ENCODE measurements at places on chromosomes 3 and 15.

DNA sequence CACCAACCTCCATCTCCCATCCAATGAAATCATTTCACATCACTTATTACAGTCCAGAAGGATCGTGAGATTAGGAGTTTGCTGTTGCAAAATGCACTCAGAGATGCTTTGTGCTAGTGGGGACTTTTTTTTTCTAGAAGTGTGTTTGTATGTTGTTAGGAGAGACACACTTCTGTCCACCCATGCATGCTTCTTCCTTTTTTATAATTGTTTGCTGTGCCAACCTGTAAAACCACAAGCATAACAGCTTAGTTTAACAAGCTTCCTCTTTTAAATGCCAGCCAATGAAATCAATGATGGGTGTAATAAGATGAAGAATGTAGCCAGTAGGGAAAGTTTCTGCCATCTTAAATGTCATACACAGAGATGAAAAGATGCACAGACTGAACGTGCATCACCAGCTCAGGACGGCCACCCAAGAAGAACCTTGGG is 305.6 kb upstream of the STT3B start:
- no peak for DNase-seq

GRCh38 chr15:93553167-93553935 is 464.3 kb upstream of the RGMA start:
- DNase-seq = no peak

DNA sequence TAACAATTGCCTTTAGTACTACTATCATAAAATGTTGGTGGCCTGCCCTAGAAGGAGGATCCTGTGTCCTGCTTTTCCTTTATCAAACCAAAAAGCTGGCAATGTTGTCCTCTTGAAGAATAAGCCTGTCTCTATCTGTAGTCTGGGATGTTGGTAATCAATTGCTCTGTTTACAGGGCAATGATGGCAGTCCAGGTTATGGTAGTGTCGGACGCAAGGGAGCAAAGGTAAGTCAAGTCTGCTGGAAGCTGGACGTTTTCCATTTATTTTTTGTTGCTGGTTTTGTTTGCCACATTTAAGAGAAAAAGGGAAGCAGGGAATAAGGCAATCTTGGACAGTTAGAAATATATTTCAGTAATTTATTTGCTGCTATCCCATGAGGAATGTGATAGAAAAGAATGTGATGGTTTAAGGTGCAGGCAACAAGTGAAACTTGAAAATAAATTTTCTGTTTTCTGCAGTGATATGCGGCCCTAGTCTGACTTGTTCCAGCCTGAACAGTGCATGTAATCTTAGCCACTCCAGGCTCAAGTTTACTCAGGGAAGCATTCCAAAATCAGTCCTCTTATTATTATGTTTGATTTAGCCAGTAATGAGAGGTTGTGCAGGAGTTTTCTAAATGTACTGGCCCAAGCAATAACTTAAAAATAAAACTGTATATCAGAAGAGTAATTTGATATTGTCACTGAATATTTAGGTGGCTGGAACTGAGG is 110.3 kb downstream of the COL6A6 start:
- DNase-seq = no peak

DNA sequence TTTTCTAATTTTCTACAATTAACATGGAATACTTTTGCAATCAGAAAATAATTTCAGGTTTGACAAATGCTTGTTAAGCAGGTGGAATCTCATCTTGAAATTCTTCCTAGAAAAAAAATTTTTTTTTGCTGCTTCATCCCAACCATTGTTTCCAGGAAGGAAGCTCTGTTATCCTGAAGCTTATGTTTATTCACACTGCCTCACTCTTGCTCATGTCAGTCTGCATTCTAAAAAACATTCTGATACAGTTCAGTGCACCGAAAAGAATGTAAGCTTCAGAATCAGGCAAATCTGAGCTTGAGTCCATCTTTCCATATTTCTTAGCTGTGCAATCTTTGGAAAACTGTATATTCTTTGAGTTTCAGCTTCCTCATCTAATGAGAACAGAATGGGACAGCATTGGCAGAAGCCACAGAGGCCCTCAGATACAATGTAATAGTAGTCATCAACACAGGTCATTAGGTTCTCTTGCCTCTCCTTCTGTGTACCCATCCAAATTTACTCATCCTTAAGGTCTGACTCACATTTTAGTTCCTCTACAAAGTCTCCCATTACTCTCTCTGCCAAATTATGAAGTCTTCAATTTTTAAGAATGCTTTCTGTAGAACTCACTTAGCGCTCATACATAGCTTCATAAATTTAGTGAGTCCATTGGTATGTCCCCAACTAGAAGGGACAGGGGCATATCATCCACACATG is 881.8 kb upstream of the NR2F2 start:
- DNase-seq = peak; percentile 28

- no peak for DNase-seq
These were observed 908.9 kb downstream of the ROBO1 start for GRCh38 chr3:78858910-78859309.

DNA sequence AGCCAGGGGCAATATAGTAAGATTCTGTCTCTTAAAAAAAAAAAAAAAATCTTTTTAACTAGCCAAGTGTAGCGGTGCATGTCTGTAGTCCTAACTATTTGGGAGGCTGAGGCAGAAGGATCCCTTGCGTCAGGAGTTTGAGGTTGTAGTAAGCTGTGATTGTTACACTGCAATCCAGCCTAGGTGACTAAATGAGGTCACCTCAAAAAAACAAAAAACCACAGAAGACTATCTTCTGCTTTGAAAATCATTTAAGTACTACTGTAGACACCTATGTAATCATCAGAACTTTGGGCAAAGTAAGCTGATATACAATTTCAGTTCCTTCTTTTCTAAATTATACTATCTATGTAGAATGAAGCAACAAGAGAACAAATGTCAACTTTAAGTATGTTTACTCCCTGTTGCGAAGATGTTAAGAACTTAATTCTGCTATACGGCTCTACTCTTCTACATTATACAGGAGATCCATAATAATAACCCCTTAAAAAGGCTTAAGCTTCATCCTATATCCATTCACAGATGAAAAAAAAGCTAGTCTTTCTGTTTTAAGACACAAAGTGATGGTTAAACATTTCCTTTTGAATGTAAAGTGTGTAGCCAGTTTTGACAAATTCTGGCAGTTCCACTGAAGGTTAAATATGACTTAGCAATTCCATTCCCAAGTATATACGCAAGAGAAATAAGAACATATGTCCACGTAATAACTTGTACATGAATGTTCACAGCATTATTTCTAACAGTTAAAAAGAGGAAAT is 15.2 kb downstream of the DAZL start:
- no peak for DNase-seq

DNA sequence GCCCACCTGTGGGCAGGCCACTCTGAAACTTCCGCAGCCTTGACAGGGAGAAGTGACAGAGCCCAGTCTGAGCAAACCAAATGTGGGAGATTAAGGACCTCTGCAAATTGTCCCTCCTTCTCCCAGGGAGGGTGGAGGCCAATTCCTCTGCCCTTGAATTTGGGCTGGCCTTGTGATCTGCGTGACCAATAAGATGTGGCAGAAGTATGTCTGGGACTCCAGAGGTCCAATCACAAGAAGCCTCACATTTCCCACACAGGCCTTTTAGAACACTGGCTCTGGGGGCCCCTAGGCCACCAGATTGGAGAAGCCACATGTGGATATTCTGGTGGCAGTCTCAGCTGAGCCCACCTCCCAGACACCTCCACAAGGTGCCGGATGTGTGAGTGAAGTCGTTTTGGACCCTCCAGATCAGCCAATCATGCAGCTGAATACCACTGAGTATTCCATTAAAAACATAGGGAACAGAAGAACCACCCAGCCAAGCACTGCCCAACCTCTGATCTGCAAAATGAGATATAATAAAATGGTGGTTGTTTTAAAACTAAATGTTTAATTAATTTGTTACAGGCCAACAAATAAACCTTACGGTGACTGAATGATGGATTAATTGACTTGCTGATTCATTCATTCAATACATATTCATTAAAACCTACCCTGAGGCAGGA is 150.3 kb downstream of the NUP210 start:
- no peak for DNase-seq

GRCh38 chr3:54964081-54964480 is 36.2 kb upstream of the LRTM1 start:
- no peak for DNase-seq

DNA sequence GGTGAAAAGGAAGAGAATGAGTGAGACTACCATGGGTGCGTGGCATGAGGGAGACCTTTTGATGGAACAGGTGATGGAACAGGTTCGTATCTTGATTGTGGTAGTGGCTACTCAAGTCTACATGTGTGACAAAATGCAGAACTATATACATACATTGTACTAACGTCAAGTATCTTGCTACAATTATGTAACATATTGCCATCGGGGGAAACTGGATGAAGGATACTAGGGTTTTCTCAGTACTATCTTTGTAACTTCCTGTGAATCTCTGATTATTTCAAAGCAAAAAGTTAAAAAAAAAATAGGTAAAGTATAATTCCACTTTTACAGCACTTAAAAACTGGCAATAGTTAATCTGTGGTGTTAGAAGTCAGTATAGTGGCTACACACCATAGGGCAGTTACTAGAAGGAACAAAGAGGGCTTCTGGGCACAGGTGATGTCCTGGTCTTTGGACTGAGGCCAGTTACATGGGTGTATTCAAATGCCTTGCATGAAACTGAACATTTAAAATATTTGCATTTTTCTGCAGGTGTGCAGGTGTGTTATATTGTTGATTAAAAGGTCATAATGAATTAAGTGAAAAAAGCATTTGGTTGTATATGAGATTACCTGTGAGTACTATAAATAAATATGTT is 61.4 kb downstream of the LRRK1 start:
- no peak for DNase-seq

Measured in fibroblast of skin of abdomen (primary cell).